ENCODE measurements at places on chromosomes 6 and 20. TPM values are rescaled to one million over a fixed set of nuclear protein-coding genes. Genes with fewer than 3 reads are reported as not detected.

Gene TSPO2
- total RNA-seq: not detected

- H3K4me1 ChIP-seq: no peaks in the 10 kb centered on the region
- H3K27ac ChIP-seq: no peak overlapping the region
- no peaks in the 10 kb centered on the region for H3K36me3 ChIP-seq
Measured at GRCh38 chr6:83847179-83847578, 6.0 kb upstream of the RIPPLY2 start.

- no peak overlapping the region for H3K27ac ChIP-seq
- H3K36me3 ChIP-seq: no peaks in the 10 kb centered on the region
- peaks cover 100% of the 10 kb centered on the region for H3K27me3 ChIP-seq
- no peak for DNase-seq
- H3K4me3 ChIP-seq: no peak overlapping the region
Measured at GRCh38 chr20:21517566-21518277, 3.9 kb upstream of the NKX2-2 start.

Gene HLA-DMB
- total RNA-seq: 91.0 TPM

DNA sequence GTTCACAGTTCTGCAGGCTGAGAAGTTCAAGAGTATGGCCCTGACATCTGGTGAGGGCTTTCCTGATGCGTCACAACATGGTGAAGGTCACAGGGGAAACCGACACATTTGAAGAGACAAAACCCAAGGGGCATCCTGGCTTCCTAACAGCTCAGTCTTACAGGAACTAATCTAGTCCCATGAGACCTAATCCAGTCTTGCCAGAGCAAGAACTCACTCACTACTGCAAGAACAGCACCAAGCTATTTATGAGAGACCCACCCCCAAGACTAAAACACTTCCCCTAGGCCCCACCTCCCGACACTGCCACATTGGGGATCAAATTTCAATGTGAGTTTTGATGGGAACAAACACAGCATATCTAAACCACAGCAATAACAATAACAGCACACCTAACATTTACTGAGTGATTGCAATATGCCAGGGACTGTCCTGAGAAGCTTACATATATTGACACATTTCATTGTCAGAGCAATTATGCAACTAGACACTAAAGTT lies 46.6 kb downstream of the TPBG start:
- no peaks in the 10 kb centered on the region for H3K27me3 ChIP-seq
- no peaks in the 10 kb centered on the region for H3K36me3 ChIP-seq

Gene RBM24
- 0.97 TPM for total RNA-seq

GRCh38 chr6:10418862-10419748 lies 4.2 kb upstream of the TFAP2A start:
- peaks cover 100% of the 10 kb centered on the region for H3K27me3 ChIP-seq
- no peak overlapping the region for H3K4me3 ChIP-seq
- no peak overlapping the region for H3K27ac ChIP-seq
- no peaks in the 10 kb centered on the region for H3K36me3 ChIP-seq
- no peak for DNase-seq
- H3K4me1 ChIP-seq: peaks cover 13% of the 10 kb centered on the region

DNA sequence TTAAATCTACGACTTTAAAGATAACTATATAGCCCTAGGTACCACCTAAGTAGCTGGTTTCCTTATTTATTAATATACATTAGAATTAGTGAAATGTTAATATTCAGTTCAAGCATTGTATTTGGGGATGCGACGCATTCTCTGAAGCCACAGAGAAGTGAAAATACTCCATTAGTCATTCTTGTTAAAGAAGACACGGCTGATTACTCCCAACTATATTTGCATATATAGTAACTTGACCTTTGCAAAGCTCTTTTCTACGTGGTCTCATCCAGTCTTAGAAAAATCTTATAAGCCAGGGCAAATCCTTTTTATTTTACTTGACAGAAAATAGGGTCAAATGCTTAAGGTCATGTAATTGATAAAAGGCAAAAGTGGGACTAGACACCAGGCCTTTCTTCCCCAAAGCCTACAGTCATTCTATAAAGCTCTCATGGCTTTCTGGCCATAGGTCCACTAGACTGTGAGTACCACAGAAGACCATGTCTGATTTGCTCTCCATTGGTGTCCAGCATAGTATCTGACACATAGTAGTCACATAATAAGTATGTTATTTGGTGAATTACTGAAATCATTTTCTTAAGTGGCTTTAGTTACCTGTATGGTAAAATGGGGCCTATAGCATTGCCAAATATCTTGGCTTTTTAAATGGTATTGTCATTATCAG lies 11.3 kb downstream of the ZHX3 start:
- H3K27me3 ChIP-seq: no peaks in the 10 kb centered on the region
- DNase-seq: no peak
- H3K4me1 ChIP-seq: peaks cover 25% of the 10 kb centered on the region
- no peak overlapping the region for H3K27ac ChIP-seq

- no peaks in the 10 kb centered on the region for H3K36me3 ChIP-seq
- H3K4me1 ChIP-seq: peaks cover 5% of the 10 kb centered on the region
- peak overlapping the region; percentile 100 for H3K27ac ChIP-seq
- DNase-seq: peak; percentile 66
- H3K27me3 ChIP-seq: no peaks in the 10 kb centered on the region
- peak overlapping the region; percentile 95 for H3K4me3 ChIP-seq
Measured at GRCh38 chr20:45933266-45934045, 1.0 kb upstream of the PCIF1 start.

- no peak overlapping the region for H3K27ac ChIP-seq
- no peaks in the 10 kb centered on the region for H3K36me3 ChIP-seq
- no peak overlapping the region for H3K4me3 ChIP-seq
- no peak for DNase-seq
- no peaks in the 10 kb centered on the region for H3K27me3 ChIP-seq
- no peaks in the 10 kb centered on the region for H3K4me1 ChIP-seq
Measured at GRCh38 chr6:15147827-15148226, 98.0 kb upstream of the JARID2 start.

- no peaks in the 10 kb centered on the region for H3K4me1 ChIP-seq
- no peak overlapping the region for H3K4me3 ChIP-seq
Measured at GRCh38 chr20:34562641-34563040, 4.1 kb downstream of the MAP1LC3A start.

DNA sequence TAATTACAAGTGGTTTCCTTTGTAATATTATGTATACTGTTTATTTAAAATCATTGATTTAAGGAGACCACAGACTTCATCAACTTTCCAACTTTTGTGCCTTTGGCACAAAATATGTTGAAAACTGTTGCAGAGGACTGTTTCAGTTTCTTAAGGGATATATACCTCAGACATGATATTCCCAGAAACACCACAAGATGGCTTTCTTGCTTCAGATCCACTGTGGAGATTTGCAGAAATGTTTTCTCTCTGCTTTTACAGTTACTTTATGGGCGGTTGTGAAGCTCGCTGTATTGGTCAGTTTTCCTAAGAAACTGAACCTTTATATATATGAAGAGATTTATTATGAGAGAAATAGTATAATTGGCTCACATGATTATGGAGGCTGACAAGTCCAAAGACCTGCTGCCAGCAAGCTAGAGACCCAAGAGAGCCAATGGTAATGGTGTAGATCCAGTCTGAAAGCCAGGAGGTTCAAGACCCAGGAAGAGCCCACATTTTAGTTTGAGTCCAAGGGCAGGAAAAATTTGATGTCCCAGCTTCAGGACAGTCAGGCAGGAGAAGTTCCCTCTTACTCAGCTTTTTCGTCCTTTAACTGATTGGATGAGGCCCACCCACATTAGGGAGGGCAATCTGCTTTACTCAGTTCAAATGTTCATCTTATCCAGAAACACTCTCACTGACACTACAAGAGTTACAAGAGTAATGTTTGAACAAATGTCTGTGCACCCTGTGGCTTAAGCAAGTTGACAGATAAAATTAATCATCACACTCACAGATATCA lies 12.8 kb downstream of the ME1 start:
- no peak for DNase-seq
- H3K27ac ChIP-seq: no peak overlapping the region
- no peak overlapping the region for H3K4me3 ChIP-seq

Measured in left lung (tissue), 14 donors.